ENCODE measurements at places on chromosomes 7 and 10.

DNA sequence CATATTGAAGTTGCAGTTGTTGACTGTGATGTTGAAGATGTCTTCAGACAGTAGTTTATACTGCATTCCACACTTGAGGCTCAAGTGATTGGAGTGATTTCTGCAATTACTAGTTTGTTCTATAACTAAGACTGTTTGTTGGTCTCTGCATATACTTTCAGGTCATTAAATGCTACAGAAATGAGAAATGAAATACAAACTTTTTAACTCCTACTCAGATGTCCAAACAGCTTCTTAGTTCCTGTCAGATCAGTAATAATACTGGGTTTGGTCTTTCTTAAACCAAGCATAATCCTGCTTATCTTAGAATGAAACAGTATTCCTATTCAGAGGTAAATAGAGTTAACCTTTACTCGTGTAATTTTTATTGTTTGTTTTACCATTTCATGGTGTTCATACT is 115.9 kb downstream of the CCNY start:
- no peak for DNase-seq

DNA sequence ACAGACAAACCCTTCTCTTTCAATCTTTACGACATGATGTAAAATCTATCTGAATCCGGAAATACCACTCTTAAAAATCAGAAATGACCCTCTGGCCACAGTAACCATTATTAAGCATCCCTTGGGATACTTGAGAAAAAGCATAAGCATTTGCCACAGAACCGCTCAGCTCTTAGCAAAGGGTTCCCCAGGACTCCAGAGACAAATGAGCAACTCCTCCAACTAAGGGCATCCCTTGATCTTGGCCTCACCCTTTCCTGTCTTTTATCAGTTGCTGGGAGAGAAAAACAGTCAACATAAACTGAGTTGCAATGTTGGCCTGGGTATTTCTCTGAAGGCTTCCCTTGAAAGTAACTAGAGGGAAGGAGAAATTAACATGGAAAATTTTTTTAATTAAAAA is 3.5 kb downstream of the PDLIM1 start:
- no peak for DNase-seq

DNA sequence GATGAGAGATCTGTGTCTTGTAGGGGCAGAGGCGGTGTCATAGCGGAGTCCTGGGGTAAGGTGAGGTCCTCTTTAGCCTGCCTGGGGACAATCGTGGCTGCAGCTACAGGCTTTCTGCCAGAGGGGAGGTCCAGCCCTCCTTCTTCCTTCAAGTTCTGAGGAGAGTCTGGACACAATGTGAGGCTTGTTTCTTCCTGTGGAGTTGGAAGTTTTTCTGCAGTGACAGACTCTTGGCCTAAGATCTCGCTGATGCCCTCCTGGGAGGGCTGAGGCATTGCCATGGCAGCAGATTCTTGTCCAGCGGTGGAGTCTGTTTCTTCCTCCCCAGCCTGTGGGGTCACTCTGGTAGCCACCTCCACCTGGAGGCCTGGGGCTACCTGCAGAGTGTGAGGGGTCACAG is 4.4 kb downstream of the NACAD start:
- no peak for DNase-seq

DNA sequence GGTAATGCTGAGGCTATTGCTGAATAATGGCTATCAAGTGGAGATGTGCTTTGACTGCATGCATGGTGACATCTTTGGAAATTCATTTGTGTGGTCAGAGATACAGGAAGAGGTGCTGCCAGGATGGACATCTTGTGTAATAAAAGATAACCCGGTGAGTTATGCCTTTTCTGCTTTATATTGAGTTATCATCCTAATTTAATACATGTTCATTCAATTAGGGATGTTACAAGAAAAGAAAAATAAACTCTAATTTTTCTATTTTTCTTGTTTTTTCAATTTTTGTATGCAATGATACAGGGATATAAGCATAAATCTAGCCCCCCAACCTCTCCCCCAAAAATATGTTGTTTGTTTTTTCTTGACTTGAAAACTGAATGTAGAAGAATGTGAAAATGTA is 26.4 kb upstream of the LMOD2 start:
- DNase-seq: no peak

GRCh38 chr10:50554995-50555568 is 68.7 kb downstream of the SGMS1 start:
- DNase-seq: no peak

DNA sequence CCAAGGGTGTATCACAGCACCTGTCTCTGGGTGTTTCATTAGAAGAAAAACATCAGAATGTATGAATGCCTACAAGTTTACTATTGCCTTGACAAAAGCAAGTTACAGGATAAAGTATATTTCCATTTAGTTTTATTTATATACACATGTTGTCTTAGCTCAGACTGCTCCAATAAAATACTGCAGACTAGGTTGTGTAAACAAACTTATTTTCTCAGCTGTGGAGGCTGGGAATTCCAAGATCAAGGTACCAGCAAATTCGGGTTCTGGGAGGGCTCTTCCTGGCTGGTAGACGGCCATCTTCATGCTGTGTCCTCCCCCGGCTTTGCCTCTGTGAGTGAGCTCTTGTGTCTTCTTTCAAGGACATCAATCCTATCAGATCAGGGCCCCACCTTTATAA is 77.1 kb upstream of the UNC5B start:
- DNase-seq: no peak

- DNase-seq: no peak
These were observed 50.0 kb downstream of the LYZL2 start for GRCh38 chr10:30579574-30579973.

DNA sequence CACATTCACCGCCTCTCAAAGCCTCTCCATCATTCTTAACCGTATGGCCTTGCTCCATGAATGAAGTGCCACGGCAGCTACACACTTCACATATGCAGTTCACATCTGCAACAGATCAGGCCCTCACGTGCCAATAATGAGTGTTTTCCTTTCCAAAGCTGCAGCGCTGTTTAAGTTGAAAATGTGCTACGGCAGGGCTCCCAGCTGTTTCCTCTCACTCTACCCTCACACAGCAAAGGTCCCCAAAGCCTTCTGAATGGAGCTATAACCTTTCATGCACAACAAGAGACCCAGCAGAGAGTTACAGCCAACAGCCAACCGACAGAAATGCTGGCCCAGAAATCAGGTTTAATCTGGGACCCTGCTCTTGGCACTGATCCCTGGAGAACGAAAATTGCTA is 236.1 kb downstream of the ELMO1 start:
- DNase-seq: peak; percentile 86

DNA sequence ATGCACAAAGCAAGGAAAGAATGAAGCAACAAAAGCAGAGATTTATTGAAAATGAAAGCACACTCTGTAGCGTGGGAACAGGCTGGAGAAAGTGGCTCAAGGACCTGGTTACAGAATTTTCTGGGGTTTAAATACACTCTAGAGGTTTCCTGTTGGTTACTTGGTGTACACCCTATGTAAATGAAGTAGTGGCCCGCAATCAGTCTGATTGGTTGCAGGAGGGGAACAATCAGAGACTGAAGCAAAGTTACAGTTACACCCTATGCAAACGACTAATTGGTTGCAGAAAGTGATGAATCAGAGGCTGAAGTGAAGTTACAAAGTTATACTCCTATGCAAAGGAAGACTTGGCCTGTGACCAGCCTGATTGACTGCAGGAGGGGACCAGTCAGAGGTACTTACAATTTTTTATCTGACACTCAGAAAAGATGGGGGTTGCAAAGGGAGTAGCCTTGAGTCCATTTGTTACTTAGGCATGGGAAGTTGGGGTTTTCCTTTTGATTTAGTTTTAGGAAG is 3.6 kb upstream of the MTPN start:
- no peak for DNase-seq

GRCh38 chr10:91347529-91347928 is 62.6 kb upstream of the HECTD2 start:
- no peak for DNase-seq

GRCh38 chr10:98242823-98243222 is 25.2 kb downstream of the LOXL4 start:
- DNase-seq: no peak

- DNase-seq: no peak
These were observed 35.9 kb downstream of the TNRC18 start for GRCh38 chr7:5387711-5388245.

- no peak for DNase-seq
These were observed 20.9 kb downstream of the FOXK1 start for GRCh38 chr7:4702961-4703512.

DNA sequence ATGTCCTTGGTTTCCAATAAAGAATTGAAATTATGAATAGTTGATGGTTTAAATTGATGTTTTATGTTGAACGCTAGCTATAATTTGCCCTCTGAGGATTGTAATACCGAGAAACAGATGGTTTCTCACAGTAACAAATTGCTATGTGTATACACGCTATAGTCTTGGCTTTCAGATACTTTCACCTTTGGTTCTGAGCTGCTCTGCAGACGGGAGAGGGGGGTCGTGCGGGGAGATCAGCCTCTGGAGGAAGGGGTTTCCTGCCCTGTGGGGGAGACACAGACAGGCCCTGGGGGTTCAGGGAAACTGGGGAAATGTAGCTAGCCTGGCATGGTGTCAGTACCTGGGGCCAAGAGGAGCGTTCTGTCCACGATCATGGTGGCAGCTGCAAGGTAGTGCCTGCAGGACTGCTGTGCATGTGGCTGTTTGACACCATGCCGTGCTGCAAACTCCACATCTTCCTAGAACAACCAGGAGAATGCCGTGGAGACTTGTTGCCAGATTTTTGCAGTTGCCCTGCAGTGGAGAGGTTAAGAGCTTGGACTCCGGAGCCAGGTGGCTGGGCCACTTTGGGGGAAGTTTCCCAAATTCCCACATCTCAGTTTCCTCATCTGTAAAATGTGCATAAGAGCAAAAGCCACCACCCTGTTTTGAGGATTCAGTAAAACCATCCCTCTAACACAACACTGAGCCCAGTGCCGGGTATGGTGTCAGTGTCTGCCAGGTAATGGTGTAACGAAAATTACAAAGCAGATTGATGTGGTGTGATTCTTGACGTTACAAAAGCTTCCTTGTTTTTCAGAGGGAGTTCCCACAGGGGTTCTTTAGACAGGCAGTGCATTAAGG is 167.9 kb downstream of the CUX1 start:
- DNase-seq: peak; percentile 73

GRCh38 chr7:96143495-96144259 is 178.2 kb downstream of the SLC25A13 start:
- DNase-seq: no peak

DNA sequence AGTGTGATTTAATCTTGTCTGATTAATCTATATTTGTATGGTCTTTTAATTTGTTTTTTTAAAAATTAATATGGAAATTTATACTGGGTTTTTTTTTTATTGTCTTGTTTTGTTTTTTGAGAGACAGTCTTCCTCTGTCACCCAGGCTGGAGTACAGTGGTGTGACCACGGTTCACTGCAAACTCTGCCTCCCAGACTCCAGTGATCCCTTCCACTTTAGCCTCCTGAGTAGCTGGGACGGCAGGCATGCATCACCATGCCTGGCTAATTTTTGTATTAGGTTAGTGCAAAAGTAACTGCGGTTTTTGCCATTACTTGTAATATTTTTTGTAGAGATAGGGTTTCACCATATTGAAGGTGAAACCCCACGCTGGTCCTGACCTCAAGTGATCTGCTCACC is 73.1 kb downstream of the TET1 start:
- no peak for DNase-seq

- DNase-seq: peak; percentile 89
These were observed 32.7 kb downstream of the CALML5 start for GRCh38 chr10:5466451-5467206.

- no peak for DNase-seq
These were observed 535 bp upstream of the TMEM72 start for GRCh38 chr10:44910602-44911001.

- DNase-seq: no peak
These were observed 11.4 kb downstream of the DLD start for GRCh38 chr7:107902381-107902780.

DNA sequence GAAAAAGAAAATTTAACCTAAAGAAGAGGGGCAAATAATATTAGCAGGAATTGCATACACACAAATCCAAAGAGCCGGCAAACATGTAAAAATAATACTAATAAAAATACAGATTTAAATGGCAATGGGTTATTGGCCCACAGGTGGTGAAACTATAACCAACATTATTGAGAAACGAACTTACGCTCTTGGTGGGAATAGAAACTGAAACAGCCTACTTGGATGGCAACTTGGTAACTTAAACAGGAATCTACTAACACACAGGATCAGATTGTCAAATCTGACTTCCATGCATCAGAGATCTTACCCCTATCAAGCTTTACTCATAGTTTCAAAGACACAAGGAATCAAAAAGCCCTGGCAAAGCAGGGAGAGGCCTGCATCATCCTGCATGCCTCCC is 66.5 kb downstream of the ANLN start:
- no peak for DNase-seq

- no peak for DNase-seq
These were observed 29.2 kb upstream of the CACUL1 start for GRCh38 chr10:118783776-118784545.

DNA sequence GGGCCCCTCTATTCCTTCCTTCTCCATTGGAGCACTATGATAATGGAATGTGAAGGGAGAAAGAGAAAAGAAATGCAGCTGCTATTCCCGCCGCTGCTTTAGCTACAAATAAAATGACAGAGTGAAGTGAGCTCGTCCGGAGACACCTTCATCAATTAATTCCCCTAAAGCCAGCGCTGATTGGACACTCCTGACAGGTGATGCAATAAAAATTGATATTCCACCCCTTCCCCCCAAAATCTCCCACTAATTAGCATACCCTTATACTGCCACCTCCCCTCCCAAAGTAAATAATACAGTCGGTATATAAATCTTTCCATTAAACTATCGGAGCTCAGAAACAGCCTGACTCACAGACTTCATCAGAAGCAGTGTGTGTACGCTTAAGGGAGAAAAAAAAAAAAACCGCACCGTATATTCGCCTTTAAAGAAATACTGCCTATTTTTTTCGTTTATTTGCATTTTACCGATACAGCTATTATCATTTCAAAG is 7.3 kb downstream of the SKIDA1 start:
- DNase-seq: no peak

DNA sequence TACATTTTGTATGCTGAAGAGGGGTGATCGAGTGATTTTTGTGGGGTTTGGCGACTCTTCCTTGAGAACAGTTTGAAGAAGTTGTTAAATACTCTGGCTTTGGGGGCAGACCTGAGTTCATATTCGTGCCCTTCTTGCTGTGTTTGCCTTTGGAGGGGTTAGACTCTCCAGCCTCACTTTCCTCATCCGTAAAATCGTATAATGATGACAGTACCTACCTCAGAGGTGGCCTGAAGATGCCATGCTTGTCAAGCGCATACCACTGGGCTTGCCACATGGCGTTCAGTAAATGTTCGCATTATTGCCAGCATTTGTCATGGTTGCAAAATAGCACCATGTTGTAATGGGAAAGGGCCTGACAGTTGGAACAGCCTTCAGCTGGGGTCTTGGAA is 1.3 kb downstream of the STK17A start:
- DNase-seq: no peak

GRCh38 chr10:30935078-30935477 is 96.6 kb downstream of the ZNF438 start:
- no peak for DNase-seq

GRCh38 chr7:129213828-129214227 is 11.0 kb upstream of the AHCYL2 start:
- no peak for DNase-seq

Data from left forelimb (tissue), 1 donor.